Brain microvascular endothelial cell (primary cell): ENCODE measurements at places on chromosomes 2 and 18.

DNA sequence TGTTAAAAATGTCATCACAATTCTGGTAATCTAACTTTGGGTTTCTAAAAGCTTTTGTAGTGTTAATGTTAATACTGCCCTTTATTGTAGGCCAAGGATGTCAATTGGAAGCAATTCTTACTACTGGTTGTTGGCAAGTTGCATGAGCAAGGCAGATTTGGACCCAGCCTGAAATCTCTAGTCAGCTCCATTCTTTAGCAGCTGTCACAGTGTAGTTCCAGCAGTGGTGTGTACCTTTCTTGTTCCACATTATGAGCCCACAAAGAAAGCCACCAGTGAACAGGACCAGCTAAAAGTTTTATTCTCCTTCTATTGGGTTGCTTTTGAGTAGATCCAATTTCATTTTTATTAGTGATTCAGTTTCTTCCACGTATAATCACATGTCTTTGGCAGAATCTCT lies 133.8 kb downstream of the CAMKMT start:
- no peak for DNase-seq

DNA sequence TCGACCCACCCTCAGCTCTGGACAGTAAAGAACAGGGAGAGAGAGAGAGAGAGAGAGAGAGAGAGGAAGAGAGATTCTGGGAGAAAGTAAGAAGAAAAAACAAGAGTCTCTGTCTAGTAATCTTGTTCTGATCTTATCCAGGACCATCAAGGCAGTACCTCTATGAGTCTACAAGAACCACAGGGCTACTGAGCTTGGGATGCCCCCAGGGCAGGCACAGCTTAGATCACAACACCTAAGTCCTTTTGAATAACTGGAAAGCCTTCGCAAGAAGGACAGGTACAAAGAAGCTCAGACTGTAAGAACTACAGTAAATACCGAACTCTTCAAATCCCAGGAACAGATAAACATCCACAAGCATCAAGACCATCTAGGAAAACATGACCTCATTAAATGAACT lies 51.4 kb upstream of the SGPP2 start:
- DNase-seq = no peak

DNA sequence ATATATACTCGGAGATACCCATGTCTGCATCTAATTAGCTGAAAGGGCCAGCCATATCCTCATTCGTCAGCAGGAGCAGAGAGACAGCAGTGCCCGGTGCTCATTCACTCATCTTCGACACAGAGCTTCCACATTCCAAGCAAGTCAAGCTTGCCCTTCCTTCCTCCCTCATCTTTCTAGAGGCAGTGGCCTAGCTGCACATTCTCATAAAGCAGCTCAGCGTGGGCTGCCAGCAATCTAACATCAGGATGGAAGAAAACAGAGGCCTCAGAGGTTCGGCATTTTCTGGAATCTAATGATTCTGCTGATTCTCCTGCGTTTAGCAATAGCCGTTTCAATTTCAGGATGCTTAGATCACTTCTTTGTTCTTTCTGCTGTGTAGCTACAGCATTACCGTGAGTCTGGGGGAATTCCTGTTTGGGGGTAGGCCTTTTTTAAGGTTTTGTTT lies 68.8 kb downstream of the CLHC1 start:
- DNase-seq = peak; percentile 73

DNA sequence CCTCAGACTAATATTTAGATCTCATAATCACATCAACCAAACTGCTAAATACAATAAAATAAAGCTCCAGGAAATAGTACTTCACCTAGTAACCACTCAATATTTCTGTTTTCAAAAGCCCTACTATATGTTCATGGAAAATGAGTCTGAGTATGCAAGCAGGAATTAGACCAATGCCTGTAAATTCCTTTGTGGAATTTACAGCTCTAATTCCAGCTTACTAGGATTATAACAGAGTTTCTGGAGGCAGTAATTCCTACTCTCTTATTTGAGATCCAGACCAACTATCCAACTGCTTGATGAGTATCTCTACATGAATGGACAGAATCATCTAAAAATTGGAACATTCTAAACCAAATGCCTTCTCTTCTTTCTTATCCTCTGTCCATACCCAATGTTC lies 11.6 kb downstream of the CDKL4 start:
- DNase-seq = no peak

DNA sequence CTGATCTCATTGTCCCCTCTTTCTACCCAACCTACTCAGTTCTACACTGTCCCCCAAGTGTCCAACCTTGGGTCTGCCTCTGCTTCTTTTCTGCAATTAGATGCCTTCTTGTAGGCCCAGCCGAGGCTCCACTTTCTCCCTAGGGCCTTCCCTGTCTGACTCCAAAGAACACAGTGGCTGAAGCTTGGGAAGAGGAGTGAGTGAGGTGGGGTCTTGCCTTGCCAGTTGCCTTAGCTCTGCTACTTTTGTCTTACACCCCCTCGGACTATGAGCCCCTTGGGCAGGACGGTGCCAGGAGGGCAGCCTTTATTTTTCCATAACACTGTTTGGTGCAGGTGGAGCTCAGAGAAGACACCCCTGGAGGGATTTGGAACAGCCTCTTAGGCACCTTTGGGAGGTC lies 345.1 kb downstream of the CYP26B1 start:
- DNase-seq = no peak

DNA sequence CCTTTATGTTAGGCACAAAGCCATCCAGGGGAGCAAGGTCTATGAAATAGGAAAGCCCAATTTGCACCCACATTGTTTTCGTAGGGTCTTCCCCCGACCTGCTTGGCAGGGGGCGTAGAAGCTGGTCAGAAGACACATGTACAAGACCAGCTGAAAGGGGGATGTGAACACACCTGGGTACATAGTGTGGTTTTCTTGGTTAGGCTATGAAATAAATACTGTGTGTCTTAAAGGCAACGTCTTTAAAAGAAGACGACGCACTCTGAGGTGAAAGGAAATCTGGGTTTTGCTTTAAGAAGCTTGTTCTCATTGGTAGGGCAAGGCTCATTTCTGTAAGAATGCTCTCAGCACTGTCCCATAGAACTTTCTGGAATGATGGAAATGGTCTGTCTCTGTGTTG lies 60.0 kb upstream of the KLF7 start:
- no peak for DNase-seq

DNA sequence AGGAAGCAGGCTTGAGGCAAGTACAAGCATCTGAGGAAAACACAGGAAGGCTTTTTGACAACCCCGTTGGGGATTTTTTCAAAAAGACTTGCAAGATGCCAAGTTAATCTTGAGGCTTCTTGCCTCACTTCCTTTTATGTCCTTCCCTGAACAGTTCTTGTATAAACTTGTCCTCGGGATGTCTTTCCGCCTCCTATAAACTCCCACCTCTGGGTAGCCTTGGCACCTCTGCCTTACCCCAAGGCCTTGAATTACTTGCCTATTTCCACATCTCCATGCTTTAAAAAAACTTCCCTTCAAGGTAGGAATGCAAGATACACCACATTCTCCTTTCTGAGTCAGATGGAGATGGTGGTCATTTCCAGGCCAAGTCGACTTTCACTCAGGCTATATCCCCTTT lies 106.4 kb upstream of the RBBP8 start:
- no peak for DNase-seq

DNA sequence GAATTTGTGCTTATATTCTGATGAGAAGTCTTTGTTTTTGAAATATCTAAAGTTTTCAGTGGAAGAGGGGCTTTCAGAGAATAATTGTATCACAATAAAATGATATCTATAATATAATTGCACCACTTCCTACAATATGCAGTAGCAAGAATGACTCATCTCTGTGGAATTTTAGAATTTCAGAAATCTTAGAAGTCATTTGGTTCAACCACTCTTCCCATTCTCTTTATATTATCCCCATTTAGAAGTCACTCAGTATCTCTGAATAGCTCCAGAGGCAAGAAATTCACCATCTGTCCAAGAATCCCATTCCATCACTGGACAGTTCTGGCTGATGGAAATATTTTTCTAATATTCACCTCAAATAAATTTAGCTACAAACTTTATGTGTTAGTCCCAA lies 59.3 kb upstream of the CCDC68 start:
- DNase-seq = peak; percentile 15

DNA sequence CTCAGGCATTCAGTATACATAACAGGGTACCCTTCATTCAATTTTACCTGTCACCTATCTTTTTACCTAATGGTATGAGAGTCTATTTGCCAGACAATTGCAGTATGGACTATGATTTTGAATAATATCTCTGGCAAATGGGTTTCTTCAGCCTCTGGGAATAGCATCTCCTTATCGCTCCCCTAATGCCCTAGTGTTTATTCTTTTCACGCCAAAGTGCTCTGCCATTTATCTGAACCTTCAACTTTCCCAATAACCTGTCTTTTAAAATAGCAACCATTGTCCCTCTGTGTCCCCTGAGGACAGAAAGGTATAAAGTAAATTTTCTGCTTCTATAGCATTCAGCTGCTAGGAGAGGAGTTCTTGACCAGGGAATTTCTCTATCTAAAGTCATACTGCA lies 45.0 kb upstream of the FSHR start:
- no peak for DNase-seq

GRCh38 chr18:9829397-9829712 lies 56.4 kb upstream of the TXNDC2 start:
- no peak for DNase-seq

DNA sequence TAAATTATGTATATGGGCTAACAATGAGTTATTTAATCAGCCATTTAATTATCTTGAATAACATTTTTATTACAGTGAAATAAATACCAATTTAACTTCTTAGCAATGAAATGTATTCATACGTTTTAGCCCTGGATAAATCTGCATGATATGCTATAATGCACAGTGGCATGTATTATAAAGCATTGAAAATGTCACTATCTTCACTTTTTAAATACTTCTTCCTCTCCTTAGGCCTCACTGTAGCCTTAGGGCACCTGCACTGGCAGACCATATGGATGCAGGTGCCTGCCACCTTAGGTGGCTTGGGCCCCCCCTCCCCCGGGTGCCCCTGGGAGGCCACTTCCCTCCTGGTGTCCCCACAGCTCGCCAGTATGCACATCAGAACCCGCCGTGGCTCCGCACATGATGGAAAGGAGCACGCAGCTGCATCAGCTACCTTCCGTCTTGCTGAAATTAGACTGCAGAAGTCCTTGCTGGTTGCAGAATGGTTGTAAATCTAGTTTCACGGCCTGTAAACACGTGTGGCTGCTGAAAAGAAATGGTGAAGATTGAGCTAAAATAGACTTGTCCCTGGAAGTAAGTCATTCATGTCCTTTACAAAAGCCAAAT lies 56.7 kb downstream of the ADI1 start:
- DNase-seq = no peak

GRCh38 chr2:6865346-6866274 lies at the start of gene CMPK2:
TSS of gene CMPK2 (minus strand) at chr2:6865907. CDS start at chr2:6865696, 211 bp downstream.
- DNase-seq = no peak
